ENCODE measurements at places on chromosomes 16 and 17.
A peak's percentile ranks its signal among the peaks of the same experiment; 100 is the strongest.

- H3K4me3 ChIP-seq = no peak overlapping the region
- H3K4me1 ChIP-seq = no peaks in the 10 kb centered on the region
- no peak for DNase-seq
- H3K27ac ChIP-seq = no peak overlapping the region
These were observed 160.8 kb downstream of the SKAP1 start for GRCh38 chr17:48269209-48269608.

- H3K4me1 ChIP-seq = no peaks in the 10 kb centered on the region
- no peaks in the 10 kb centered on the region for H3K36me3 ChIP-seq
- H3K27ac ChIP-seq = no peak overlapping the region
- H3K27me3 ChIP-seq = no peaks in the 10 kb centered on the region
- no peak overlapping the region for H3K4me3 ChIP-seq
These were observed 8.2 kb upstream of the MARCHF10 start for GRCh38 chr17:62816282-62816839.

GRCh38 chr16:81639348-81639747 lies 139.7 kb upstream of the PLCG2 start:
- H3K4me3 ChIP-seq = no peak overlapping the region
- DNase-seq = no peak
- H3K27ac ChIP-seq = no peak overlapping the region
- H3K36me3 ChIP-seq = no peaks in the 10 kb centered on the region
- H3K4me1 ChIP-seq = no peaks in the 10 kb centered on the region

- H3K4me1 ChIP-seq = peaks cover 30% of the 10 kb centered on the region
- H3K27ac ChIP-seq = peak overlapping the region; percentile 60
- H3K36me3 ChIP-seq = no peaks in the 10 kb centered on the region
- H3K27me3 ChIP-seq = no peaks in the 10 kb centered on the region
- peak overlapping the region; percentile 82 for H3K4me3 ChIP-seq
- no peak for DNase-seq
These were observed 415 bp downstream of the XYLT1 start for GRCh38 chr16:17470182-17470907.

DNA sequence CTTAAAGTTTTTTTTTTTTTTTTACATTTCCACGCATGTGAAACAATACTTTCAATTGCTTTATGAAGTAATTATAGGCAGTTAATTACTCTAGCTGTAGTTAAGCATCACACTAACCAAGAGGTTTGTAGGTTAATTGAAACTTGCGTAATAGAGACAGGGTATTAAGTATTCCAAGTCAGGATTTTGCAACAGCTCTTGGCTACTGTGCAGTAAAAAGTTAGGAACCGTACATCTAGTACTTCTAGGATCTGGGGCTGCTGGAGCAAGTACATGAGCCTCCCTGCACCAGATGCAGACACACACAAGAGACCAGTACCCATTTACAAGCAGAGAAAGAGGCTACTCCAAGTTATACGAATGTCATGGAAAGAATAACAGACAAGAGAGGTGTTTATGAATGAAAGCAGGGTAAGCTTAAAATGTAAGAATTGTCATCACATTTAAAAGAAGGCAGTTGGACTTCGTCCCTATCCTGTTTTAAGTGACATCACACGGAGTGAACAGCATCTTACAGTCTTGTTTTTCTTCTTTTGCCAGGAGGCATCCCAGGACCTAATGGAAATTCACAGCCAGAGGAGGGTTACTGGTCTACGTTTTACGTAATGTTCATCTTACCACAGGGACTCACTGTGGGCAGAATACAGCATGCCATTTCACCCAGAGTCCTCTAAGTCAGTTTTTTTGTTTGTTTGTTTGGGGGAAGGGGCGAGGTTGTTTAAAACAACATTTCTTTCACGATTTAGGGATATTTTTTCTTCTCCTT lies 379.6 kb upstream of the PSMD7 start:
- H3K36me3 ChIP-seq = no peaks in the 10 kb centered on the region
- no peak for DNase-seq
- no peak overlapping the region for H3K4me3 ChIP-seq
- no peak overlapping the region for H3K27ac ChIP-seq
- no peaks in the 10 kb centered on the region for H3K27me3 ChIP-seq

DNA sequence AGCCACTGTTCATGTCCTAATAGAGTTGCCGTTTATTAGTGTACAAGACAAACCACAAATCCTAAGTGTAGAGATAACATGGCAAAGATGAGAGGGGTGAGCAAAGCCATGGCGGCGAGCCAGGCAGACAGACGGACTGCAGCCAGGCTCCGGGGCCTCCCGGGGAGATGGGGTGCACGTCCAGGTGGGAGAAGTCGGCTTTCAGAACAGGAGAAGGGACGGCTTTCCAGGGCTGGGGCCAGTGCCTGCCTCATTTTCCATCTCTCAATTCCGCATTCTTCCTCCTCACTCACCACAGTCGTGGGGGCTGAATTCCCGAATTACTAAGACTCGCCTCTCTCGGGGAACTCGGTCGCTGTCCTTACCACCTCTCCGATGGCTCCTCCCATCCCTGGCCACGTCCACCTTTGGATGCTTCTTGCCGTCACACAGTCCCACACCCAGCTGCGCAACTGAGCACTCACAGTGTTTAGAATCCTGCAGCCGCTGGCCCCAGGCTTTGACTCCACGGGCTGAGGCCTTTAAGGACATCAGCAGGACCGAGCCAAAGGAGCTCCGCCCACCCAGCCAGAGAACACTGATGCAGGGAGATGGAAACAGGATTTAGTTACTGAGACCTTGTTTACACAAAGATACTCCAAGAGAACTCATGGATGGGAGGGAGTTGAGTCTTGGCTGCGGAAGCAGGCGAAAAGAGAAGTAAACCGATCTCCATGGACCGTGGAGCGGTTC lies 59.7 kb downstream of the RNF112 start:
- H3K36me3 ChIP-seq = no peaks in the 10 kb centered on the region
- H3K4me1 ChIP-seq = no peaks in the 10 kb centered on the region
- H3K27me3 ChIP-seq = no peaks in the 10 kb centered on the region
- no peak overlapping the region for H3K27ac ChIP-seq
- DNase-seq = no peak
- H3K4me3 ChIP-seq = no peak overlapping the region

GRCh38 chr17:75398279-75398678 lies 7.2 kb downstream of the GRB2 start:
- H3K4me3 ChIP-seq = no peak overlapping the region
- H3K27me3 ChIP-seq = no peaks in the 10 kb centered on the region
- no peaks in the 10 kb centered on the region for H3K36me3 ChIP-seq
- peaks cover 31% of the 10 kb centered on the region for H3K4me1 ChIP-seq
- DNase-seq = no peak
